ENCODE measurements at places on chromosomes 4 and X.

DNA sequence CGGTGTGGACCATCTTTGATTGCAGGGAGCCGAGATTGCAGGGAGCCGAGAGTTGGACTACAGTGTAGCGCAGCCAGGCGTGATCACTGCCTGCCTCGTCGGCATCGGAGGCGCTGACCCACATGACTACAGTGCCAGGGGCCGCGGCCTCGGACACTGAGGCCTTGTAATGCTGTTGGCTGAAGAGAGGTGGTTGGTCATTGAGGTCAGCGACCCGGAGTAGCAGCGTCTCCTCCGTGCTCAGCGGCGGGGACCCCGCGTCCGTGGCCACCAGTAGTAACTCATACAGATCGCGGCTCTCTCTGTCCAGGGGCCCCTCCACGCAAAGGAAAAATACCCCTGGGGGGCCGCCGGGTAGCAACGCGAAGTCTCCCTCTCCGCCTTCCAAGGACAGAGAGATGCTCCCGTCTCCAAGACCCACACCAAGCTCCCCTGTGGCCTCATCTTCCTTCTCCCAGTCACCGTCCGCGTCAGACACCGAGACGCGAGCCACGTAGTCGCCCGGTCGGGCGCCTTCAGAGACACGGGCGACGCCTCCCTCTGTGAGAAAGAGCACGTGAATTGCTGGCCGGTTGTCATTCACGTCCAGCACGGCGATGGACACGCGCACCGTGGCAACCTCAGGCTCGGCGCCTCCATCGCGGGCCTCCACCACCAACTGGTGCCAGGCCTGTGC is 1.9 kb downstream of the DCHS2 start:
- no peak for DNase-seq

DNA sequence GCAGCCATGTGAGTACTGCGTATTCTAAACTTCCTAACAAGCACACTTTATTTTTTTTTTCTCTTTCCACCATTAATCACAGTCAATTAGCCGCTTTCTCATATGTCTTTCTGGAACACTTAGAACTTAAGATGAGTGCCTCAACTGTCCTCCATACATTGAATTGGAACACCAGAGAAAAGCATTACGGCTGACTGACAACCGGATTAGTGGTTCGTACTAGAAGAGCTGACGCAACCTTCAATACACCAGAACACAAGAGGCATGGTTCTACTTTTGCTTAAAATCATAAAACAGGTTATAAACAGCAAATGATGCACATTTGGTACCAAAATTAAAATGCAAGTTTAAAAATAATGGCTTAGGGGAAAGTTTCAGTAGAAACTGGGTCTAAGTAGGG is 3.3 kb downstream of the TMEM47 start:
- no peak for DNase-seq

DNA sequence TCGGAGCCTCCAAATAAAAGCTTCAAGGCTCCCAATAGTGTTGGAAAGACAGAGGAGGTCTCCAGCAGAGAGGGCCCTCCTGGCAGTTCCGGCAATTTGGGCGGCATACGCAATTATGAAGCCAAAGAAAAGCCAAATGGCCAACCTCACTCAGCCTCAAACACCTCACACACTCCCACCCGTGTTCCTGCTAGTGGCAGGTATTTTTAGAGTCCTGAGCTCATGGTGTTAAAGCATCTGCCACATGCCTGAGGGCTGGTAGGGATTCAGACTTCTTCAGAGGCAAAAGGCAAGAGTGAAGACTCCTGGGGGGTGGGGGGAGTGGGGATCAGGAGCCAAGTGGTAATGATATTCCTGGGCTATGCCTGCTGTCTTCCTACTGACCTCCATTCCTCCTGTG is 7.4 kb downstream of the RAB33A start:
- no peak for DNase-seq

DNA sequence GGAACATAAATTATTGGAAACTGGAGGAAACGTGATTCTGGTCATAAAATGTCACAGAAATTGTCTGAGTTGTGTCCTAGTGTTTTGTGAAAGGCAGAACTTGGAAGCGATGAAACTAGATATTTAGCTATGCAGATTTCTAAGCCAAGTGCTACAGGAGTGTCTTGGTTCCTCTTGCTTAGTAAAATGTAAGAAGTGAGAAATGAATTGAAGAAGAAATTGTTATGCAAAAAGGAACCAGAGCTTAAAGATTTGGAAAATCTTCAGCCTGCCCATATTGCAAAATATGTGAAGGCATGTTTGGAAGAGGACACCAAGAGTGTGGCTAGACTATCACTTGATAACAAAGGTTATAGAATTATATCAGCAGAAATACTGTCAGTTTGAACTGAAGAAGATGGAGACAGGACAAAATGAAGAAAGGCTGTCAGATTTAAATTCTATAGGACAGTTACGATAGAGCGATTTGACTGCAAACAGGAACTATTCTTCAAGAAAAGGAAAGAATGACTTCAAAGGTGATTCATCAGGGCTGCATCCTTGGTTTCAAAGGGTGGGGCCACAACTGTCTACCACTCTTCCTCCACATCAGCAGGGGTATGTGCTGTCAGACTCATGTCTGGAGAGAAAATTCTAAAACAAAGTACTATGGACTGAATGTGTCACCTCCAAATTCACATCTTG is 9.4 kb upstream of the CDS1 start:
- DNase-seq = no peak

GRCh38 chr4:124903995-124904722 is 191.6 kb upstream of the ANKRD50 start:
- no peak for DNase-seq

DNA sequence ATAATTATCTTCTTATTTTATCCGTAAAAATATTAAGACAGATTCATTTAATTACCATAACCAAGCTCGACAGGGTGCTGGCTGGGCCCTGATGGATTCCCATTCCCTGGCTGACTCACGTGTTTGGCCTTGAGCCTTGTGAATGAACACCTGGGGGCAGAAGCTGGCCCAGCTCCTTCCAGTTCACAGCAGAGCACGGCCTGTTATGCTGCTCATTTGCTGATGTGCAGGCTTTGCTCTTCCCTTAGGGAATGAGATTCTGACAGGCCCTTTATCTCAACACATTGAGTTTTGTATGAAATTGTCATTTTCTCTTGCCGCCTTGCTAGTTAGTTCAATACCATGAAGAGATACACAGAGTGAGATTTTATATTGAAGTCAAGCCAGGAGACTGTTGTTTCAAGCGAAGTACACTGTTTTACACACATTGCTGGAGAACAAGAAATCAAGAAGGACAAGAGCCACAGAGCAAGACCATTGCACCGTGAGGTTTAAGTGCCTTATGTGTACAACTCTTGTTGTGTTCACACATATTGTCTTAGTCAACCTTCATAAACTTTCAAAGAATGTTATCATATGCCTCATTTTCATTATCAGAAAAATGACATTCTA is 1583.3 kb downstream of the STIM2 start:
- DNase-seq = no peak

- no peak for DNase-seq
Measured at GRCh38 chr4:83858131-83858530, 322.2 kb downstream of the GPAT3 start.

- no peak for DNase-seq
Measured at GRCh38 chrX:17584248-17584681, 153.0 kb upstream of the SCML1 start.

DNA sequence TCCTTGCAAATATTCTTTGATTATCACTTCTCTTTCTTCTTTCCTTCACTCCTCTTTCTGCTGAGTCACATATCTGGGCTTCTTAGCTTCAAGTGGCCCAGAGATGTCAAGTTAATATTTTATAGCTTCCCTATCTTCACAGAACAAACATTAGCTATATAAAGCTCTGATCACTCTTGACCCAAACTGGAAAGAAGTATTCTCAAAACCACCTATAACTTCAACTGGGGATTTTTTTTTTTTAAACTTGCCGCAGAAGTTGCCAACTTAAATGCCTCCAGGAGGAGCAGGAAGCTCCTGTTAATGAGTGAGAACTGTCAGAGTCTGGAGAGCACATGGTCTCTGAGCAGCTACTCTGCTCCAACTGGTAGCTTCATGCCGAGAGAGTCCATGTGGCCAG is 233.3 kb upstream of the EDNRA start:
- DNase-seq = no peak

GRCh38 chr4:36255577-36255976 is 11.3 kb upstream of the ARAP2 start:
- no peak for DNase-seq

DNA sequence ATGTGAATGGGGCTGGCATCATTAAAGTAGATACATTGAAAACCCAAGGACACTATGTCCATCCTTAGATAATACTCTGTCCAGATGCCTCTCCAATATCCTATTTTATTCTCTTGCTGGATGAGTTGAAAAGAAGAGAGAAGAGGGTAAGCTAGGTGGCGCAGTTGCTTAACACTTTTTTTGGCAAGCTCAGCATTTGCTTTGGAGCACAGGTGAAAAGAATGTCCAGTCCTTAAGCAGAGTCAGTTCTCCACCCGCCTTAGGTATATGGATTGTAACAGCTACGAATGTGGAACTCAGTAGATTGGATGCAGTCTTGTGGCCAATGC is 208.4 kb downstream of the NWD2 start:
- DNase-seq = peak; percentile 53

GRCh38 chr4:79982601-79983322 is 90.3 kb downstream of the ANTXR2 start:
- DNase-seq = no peak

DNA sequence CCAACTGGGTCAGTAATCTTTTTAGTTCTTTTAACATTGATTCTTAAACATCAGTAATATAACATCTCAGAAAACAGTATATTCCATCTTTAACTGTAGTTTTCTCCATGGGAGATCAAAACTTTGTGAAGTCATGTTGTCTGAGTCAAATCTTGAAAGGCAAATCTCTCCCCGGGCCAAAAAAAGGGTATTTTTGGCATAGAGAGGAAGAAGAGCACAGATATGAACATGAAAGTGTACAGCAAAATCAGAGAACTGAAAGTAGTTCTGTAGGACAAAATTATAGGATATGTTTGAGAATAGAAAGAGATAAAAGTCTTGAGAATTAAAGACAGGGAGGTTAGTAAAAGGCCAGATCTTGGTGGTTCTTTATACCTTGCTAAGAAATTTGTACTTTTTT is 176.4 kb upstream of the GYPA start:
- no peak for DNase-seq

DNA sequence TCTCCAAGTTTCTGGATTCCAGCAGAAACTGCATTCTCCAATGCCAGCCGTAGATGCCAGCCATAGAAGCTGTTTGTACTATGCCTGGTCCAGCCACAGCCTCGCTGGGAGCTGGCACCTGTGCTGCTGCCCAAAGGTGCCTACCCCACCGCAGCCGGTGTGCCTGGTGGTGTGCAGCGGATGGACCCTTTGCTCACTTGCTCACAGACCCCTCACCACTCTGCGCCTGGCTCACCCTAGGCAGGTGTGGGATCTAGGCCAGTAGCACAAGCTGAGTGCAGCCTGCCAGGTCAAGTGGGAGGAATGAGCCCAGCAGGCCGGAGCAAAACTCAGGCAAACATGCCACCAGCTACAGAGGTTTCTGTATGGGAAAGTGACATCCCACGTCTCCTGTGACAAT is 463.2 kb downstream of the ADGRL3 start:
- no peak for DNase-seq

DNA sequence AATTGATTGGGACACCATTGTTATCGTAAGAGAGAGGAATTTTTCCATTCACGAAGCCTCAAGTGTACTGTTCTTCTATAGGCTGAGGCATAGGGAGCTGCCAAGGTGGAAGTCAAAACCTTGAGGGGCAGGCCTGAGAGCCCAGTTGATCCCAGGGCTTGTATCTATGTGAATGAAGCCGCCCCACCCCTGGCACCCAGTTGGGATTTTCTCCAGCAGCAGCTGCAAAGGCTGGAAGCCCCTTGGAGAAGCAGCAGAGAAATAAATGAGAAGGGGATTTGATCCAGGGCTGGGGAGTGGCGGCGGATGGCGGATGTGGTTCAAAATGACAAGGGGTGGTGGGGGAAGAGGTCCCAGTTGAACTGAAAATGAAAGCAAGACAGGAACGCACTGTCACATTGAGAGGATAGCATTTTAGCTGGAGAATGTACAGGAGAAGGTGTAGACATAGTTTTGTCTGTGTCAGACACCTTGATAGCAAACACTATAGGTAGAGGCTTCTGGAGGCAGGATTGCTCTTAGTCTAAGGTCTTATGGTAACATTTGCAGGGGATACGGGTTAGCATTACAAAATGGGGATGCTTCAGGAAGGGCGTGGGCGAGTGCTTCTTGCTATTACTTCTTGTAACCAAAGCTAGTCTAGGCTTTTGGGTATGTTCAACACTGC is 32.6 kb downstream of the DOCK11 start:
- no peak for DNase-seq

- no peak for DNase-seq
Measured at GRCh38 chrX:134013092-134013497, 27.7 kb upstream of the GPC3 start.

DNA sequence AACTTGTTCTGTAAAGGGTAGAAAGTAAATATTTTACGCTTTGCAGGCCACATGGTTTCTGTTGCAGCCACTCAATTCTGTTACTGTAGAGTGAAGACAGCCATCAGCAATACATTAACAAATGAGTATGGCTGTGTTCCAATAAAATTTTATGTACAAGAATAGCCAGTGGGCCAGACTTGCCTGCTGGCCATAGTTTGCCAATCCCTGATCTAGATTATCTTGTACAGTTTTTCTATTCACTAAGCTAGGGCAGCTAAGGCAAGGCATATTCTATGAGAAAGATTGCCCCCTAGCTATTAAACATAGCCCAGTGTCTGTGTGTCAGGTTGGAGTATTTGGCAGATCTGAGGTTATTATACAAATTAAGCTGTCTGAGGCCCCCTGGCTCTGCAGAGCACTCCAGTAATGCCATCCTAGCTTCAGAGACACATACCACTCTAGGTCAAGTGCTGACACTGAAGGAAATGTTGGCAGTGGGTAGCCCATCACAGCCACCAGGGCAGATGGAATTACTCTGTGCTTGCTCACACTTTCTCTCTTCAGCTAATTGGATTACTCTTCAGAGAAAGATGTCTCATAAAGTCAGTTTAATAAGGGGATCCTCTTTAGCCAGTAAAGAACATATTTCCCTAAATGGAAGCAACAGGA is 40.7 kb downstream of the MTTP start:
- no peak for DNase-seq

DNA sequence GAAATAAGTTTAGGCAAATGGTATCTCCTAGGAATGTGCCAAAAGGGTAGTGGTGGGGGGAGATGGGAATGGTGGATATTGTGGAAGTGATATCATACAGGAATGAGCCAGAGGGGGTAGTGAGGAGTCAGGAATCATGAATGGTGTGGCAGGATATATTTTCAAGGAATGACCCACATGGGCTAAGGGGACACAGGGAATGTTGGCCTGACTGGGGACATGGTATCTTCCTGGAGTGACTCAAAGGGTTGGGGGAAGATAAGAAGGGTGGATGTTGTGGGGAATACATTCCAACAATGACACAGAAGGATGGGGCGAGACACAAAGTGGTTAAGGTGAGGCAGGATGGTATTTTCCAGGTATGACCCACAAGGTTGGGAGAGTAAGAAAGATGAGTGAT is 60.6 kb downstream of the MAOA start:
- no peak for DNase-seq

DNA sequence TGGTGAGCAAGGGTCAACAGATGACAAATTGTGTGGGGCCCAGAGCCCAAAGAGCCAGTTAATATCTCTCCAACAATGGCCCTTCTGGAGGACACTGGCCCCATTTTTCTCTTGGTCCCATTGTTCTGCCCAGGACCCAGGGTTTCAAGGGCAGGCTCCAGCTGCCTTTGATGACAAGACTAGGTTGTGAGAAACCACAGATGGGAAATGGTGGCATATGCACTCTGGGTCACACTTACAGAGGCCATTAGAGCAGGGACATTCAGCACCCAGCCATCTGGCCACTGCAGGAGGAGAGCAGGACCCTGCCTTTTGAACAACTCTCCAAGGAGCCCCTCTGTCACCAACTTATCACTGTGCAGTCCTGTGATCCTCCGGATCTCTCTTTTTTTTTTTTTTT is 49.7 kb upstream of the KIAA1210 start:
- no peak for DNase-seq

Measured in 8988T (cell line).